ENCODE measurements at places on chromosomes 4 and X.

- DNase-seq: no peak
These were observed 250.5 kb downstream of the TLL1 start for GRCh38 chr4:166123546-166123945.

DNA sequence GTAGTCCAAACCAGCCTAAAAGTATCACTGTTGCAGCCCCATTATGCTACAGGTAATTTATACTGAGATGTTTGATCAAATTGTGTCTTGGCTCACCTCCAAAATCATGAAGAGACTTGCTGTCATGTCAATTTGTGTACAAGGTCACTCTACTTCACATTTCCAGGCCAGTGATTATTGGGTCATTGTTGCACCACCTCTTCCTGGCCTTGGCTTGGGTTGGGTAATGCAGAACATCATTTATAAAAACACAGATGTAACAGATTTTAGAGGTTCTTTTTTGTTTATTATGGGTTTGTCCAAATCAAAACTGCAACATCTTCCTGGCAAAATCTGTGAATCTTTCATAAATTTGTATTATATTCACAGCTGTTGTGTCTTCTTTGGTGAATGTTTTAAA lies 459.5 kb downstream of the ANKRD50 start:
- DNase-seq: no peak

- DNase-seq: peak; percentile 92
These were observed 71.7 kb downstream of the DDX60L start for GRCh38 chr4:168408620-168409019.

- DNase-seq: peak; percentile 11
These were observed 127.2 kb downstream of the CHRNA9 start for GRCh38 chr4:40462326-40462725.

- no peak for DNase-seq
These were observed 35.6 kb upstream of the KCNE5 start for GRCh38 chrX:109660435-109661143.

DNA sequence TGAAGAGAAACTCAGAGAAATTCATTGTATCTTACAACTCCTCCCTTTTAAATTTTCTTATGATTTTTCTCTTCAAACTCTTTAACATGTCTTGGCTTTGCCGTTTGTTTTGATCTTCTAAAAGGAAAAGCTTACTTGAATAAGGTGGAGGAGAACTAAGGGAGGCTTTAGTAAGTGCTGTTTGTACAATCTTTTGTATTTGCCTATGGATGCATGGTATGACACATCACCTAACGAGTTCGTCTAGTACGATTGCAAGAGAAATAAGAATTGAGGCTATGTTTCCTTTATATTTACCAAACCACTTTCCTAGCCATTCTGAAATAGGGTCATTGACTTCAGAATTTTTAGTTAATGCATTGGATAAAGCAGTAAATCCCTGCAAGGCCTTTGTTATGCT lies 8.4 kb upstream of the BST1 start:
- peak; percentile 26 for DNase-seq

Measured in tongue (tissue), 3 donors.